Cortex of kidney (tissue), 1 donor: ENCODE measurements at places on chromosomes 3 and 15.

- DNase-seq, result no peak
Measured at GRCh38 chr3:107753494-107753893, 230.7 kb downstream of the BBX start.

DNA sequence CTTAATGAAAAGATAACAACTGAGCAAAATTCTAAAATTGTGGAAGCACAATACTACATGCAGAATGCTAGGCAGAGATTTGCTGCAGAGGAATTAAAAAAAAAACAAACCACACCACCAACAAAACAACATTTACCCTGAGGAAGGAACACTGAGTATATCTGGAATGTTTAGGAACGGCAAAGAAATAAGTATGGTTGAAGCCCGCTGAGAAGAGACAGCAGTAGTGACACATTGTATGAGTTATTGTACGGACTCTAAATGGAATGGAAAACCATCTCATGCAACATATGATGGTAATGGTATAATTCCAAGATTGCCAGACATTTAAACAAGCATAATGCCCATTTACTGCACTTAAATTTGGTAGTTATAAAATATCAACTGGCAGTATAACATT, 568.2 kb upstream of the CCDC54 start:
- DNase-seq, result no peak

DNA sequence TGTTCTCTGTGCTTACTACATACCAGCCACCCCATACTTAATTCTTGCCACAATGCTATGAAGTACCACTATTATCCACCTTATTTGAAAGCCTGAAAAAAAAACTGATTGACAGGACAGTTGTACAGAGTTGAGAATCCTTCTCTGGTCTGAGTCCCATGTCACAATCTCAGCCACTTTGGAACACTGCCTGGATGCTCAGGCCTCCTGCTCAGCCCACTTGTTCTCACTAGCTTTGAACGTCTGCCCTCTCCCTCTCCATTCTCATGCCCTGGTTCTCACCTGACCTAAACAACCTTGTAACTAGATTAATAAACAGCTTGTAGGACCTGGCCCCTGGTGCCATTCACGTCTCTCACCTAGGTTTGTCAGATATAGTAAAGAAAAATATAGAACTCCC, 53.9 kb downstream of the TRIM69 start:
- DNase-seq, result no peak

- no peak for DNase-seq
Measured at GRCh38 chr3:23254282-23254681, 51.2 kb downstream of the UBE2E2 start.

- no peak for DNase-seq
Measured at GRCh38 chr15:96047255-96047931, 283.1 kb upstream of the NR2F2 start.

DNA sequence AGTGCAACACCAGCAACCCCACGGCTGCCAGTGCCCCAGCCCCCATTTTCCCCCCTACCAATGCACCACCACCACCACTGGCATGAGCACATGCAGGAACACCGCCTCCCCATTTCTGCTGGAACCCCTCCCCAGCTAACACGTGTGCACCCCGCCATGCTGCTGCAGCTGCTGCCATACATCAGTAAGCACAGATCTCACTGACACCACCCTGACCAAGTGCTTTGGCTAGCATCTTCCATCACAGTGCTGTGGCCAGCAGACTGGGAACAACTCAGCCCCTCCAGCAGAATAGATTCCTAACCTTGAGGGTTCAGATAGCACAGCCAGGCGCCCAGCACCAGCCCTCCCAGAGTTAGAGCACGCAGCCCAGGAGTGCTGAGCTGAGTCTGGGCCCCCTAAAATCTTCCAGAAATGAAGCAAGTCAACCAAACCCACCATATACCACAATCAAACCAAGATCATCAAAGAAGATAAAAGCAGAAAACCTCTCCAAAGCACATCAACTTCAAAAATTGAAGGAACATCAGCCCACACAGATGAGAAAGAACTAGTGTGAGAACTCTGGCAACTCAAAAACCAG, 81.2 kb upstream of the CDV3 start:
- DNase-seq, result no peak

DNA sequence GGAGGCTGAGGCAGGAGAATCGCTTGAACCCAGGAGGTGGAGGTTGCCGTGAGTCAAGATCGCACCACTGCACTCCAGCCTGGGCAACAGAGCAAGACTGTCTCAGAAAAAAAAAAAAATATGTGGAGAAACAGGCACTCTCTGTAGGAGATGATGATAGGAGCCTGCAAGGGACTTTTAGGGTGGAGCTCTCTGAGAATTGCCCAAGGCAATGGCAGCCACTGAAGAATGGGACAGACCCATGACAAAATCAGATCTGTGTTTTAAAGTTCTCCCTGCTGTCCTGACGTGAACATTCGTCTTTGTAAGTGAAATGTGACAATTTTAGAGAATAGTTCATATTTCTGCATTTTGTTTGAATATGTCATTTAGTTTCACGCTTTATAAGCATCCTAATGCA, 50.2 kb downstream of the SOX2 start:
- no peak for DNase-seq

DNA sequence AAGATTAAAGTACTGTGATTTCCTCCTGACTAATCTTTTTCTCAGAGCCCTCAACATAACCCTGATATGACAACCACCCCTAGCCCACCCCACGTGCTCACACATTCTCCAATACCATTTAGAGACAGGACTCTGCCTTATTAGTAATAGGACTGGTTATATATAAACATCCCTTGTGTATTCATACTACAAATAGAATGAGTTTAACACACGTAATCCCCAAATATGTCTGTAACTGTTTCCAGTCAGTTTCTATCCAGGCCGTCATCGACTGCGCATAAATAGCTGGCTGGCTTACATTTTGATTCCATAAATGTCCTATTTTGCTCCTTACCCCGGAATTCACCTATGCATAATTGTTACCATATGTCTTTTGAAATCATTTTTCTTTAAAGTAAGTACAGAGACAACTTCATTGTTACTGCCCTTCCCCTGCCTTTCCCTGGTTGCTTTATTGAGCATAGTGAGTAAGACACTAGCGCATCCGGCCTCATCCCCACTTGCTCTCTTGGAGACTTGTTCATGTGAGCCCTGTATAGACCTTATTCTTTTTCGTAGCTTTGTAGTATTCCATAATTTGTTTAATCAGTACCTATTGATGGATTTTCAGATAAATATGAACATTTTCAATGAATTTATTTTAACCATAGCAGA, 3.5 kb upstream of the P2RY14 start:
- no peak for DNase-seq

DNA sequence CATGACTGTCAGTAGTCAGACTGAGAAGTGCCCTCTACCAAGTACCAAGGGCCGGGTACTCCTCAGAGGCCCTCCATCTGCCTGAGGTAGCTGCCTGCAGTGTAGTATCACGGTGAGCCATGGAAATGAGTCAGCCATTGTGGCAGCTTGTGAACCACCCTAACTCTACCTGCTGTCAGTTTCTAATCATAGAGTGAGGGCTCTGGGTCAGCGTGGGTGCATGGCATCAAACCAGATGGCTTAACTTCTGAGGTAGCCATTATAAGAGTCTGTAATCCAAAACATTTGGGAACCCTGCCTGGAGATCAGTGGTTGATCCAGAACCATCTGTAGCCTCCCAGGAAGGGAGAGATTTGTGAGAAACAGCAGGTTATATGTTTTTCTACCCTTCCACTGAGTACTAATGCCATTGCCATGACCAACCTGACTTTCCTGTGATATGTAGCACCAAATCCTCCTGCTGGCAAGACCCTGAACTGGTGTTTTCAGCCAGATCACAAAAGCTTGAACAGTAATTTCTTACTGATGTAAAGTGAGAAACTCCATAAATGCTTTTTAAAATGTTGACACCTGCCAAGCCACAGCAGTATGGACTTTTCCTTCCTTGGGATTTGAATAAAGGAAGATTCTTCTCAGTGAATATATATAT, 38.9 kb downstream of the ABHD2 start:
- no peak for DNase-seq

- DNase-seq, result no peak
Measured at GRCh38 chr15:94125698-94126097, 105.7 kb upstream of the MCTP2 start.

DNA sequence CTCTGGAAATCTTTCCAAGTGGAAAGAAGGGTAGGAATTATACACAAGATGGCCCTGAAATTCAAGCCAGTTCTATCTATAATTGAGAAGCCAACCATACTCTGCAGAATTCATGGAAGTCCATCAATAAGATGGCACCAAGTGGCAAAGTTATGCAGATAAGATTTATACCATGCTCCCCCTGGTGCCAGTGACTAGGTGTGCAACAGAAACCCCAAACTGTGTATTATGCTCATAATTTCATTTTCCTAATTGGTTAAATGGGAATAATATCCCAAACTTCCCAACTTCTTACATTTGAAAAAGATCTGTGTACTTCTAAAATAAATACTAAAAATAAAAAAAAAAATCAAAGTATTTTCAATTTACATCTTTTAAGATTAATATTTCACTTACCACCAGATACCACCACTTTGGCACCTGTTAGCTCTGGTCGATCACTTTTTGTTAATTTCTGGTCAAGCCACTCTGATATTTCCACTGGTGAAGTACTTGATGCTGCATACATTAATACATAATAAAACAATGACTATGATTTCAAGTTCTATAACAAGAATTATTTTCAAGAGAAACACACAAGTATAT, 25.9 kb downstream of the ETFA start:
- DNase-seq, result no peak

GRCh38 chr3:14869917-14870782, 51.4 kb downstream of the FGD5 start:
- no peak for DNase-seq

- no peak for DNase-seq
Measured at GRCh38 chr15:100468285-100468684, 60.5 kb downstream of the CERS3 start.
